ENCODE measurements at places on chromosomes 1 and 21.

GRCh38 chr1:108718927-108719655 is 6.4 kb downstream of the FNDC7 start:
- no peak for DNase-seq

GRCh38 chr1:181260994-181261393 is 172.5 kb downstream of the IER5 start:
- no peak for DNase-seq

DNA sequence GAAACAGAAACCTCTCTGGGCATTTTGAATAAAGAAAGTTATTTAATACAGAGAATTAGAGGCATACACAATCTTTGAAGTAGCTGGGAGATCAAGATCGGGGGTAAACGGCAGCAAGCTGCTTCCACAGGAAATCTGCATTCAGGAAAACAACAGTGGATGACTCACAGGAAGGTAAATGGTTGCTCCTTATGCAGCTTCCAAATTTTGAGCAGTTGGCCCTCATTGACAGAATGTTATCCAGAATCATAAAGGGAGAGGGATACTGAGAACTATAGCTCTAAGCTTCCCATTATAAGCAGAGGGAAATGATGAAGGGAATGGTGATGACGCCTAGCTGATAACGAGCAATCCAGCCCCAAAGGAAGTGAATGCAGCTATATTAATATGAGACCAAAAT is 28.6 kb downstream of the ZMYND12 start:
- DNase-seq = no peak

GRCh38 chr21:29638138-29638537 is 301.7 kb downstream of the GRIK1 start:
- no peak for DNase-seq

DNA sequence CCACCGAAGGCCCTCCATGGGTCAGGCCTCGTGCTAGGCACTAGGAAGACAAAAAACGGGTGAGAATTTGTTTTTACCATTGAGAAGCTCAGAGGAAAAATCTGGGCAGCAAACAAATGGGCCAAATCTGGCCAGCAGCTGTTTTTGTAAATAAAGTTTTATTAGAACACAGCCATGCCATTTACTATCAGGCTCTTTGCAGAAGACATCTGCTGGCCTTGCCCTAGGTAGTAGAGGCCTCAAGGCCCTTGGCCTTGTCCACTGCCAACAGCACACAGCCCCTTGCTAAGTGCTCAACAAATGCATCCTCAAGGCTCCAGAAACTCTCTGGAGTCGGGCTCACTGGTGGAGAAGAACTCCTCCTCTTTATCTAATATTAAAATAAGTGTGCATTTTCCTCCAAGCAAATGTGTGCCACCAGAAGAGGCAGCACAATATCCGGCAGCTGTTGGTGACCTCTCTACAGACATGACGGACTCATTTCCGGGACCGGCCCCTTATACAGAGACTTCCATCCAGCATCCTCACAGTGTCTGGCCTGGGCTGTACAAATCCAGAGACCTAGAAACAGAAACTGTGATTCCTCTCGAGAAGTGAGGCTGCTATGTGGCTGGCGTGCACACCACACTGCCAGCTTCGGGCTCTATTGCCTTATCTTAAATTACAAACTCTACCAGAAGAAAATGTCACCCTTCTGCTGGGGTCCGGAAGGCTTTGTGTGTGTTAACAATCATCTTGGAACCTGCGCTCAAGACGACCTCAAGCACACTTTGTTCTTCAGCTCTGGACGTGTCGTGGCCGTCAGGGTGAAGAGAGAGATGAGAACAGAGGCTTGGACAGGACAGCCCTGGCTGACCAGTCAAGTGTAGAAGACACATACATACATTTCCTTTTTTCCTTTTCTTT is 203.9 kb downstream of the TOMM20 start:
- DNase-seq = no peak

- DNase-seq = no peak
Observed at GRCh38 chr1:201783572-201783971, 45.4 kb upstream of the IPO9 start.

DNA sequence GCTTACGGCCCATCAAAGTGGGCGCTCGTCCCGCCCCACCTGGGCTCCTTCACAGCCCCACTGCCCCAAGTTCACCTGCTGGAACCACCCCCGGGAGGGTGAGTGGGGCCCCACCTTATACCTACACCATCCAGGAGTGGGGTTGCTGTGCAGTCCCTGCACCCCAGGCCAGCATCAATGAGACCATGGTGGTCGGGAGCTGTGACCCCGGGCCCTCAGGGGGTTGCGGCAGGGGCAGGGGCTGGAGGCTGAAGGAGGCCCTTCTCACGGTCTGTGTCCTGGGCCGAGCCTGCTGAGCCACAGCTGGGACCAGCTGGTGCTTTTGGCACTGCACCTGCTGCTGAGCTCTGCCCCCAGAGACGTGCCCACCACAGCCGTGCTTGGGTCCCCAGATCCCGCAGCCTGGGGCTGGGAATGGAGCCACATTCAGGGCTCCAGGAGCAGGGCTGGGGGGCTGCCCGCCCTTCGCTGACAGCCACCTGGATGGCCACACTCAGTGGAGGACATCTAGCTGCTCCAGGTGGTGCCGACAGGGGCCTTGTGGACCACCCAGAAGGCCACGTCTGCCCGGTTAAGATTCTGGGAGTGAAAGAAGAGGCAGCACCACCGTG is 17.4 kb downstream of the ACTRT2 start:
- DNase-seq = no peak

DNA sequence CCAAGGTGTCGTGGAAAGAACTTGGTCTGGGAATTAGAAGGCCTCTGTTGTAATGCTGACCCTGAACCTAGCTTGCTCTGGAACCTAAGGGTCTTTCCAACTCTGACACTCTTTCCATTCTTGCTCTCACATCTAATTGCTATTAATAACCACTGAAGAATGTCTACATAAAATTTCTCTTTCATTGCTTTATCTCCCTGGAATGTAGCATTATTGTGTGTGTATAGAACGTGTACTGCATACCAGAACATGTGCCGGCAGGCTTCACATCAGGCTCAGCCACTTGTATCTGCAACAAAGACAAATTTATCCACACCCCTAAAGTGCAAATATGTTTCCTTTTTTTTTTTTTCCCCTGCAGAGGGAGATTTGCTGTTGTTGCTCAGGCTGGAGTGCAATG is 13.9 kb upstream of the LAX1 start:
- DNase-seq = no peak

GRCh38 chr1:43303471-43304313 is 2.9 kb downstream of the TIE1 start:
- no peak for DNase-seq

DNA sequence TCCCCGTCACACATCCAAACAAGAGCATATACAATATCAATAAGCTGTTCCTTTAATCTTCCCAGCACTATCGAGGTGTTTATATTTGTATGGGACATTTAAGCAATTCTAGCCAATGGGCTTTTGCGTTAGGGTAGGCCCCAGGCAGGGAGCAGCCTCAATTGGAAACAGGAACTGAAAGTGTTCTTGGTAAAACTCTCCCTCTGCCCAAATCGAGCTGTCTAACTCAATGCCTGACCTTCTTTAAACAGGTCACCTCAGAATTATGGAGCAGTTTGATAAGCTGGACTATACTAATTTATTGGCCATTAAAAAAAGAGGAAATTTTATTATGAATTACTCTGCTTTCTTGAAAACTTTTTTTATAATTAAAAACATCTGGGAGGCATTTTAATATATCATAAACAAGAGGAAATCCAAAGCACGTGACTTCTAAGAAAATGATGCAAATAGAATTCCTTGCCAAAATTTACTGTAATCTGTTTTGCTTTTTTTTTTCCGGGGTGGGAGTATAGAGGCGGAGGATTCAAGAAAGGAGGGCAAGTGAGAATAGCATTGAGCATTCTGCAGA is 498.1 kb downstream of the LMO4 start:
- no peak for DNase-seq
